Activated effector memory CD4-positive, alpha-beta T cell treated with Interleukin-2 at 50 U/mL for 16 hours (primary cell): ENCODE measurements at places on chromosomes 5 and 9.

DNA sequence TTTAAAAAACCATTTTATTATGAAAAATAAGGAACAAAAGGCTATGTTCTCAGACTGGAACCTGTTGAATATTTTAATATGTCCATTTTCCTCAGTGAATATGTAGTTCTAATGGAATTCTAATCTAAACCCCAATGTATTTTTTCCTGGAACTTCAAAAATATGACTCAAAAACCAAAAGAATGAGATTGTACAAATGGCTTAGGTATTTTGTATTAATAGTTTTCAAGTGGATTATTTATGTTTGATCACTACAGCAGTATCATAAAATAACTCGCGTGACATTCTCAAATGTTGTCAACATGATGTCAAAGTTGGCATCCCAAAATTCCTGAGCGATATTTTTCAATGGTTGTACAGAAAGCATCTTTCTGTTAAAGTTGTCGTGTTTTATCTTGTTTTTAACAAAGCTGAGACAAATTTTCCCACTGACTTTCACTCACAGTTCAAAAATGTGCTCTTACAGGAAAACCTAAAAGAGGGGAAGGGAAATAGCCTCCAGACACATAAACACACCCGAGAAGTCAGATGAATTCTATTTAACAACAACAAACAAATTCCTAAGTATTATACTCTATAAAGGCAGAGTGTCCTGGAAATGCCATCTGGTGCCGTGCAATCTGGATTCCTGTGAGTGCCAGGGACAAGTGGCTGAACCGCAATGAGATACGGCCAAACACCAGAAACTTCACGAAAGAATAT lies 68.1 kb upstream of the TAS2R1 start:
- DNase-seq, result no peak

DNA sequence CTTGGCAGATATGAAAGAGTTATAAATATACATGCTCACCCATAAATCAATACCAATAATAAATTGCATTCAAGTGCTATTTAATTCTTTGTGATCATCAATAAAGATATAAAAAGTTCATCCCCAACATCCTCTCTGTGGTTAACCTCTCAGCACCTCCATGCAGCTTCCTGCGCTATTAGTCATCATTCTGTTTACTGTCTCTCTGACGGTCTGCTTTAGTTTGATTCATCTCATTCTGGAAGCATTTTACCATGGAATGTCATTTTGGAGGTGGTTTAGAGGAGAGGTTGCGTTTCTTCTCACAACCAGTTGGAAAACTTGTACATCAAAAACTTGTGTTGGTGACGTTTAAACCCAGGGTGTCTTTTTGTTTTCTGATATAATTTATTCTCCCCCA lies 486.6 kb downstream of the BRINP1 start:
- DNase-seq, result no peak

- no peak for DNase-seq
These were observed 77.8 kb upstream of the OTULINL start for GRCh38 chr5:14503681-14504331.

DNA sequence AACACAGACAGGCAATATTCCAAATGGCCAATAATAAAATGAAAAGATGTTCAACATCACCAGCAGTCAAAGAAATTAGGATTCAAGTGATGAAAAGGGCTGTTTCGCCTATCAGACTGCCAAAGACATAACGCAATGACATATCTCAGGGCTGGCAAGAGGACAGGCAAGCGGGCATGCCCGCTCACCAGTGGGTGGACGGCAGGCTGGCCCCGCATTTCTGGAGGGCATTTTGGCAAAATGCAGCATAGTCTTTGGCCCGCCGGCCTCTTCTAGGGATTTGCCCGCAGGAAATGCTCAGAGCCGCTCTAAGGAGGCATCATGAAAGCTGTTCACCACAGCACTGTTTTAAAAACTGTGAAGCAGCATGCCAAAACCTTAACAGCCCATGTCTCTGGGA lies 1.4 kb upstream of the PPP1R26 start:
- no peak for DNase-seq
